Vagina (tissue), 2 donors: ENCODE measurements at places on chromosomes 2 and 18. TPM values are rescaled to one million over a fixed set of nuclear protein-coding genes. Genes with fewer than 3 reads are reported as not detected.

GRCh38 chr2:227326783-227327182, 1.7 kb downstream of the MFF start:
- peaks cover 23% of the 10 kb centered on the region for H3K4me1 ChIP-seq
- H3K36me3 ChIP-seq = no peaks in the 10 kb centered on the region
- no peak overlapping the region for H3K27ac ChIP-seq
- DNase-seq = no peak
- no peak overlapping the region for H3K4me3 ChIP-seq

GRCh38 chr2:6008726-6009125, 316.5 kb downstream of the SOX11 start:
- H3K27me3 ChIP-seq = no peaks in the 10 kb centered on the region
- DNase-seq = no peak
- no peaks in the 10 kb centered on the region for H3K4me1 ChIP-seq
- H3K27ac ChIP-seq = no peak overlapping the region
- no peaks in the 10 kb centered on the region for H3K36me3 ChIP-seq
- no peak overlapping the region for H3K4me3 ChIP-seq

GRCh38 chr18:57859314-57859713, 56.2 kb upstream of the ATP8B1 start:
- H3K27me3 ChIP-seq = no peaks in the 10 kb centered on the region
- H3K36me3 ChIP-seq = no peaks in the 10 kb centered on the region
- H3K27ac ChIP-seq = no peak overlapping the region
- no peaks in the 10 kb centered on the region for H3K4me1 ChIP-seq

- no peak overlapping the region for H3K4me3 ChIP-seq
- no peaks in the 10 kb centered on the region for H3K27me3 ChIP-seq
- H3K4me1 ChIP-seq = no peaks in the 10 kb centered on the region
Measured at GRCh38 chr2:9732824-9733223, 102.0 kb upstream of the YWHAQ start.

DNA sequence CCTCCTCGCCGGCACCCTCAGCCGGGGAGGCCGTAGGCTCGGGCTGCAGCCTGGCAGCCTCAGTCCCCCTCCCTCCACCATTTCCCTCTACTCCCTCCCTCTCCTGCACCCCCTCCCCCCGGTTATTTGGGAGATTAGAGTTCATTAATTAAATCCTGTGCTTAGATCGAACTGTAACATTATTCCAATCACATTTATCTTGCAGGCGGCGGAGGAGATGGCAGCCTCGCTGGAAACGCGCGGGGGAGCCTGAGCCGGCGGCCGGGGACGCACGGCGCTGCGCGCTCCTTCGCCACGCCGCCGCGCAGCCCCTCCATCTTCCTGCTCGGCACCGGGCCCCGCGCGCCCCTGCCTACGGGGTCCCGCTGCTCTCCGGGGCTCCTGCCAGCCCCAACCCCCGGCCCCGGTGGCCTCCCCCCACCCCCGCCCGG, at the start of gene ST8SIA3:
Gene ST8SIA3 (plus strand): TSS at position 287 of the 431 bp plus-strand sequence. CDS start 290 bp downstream, outside the sequence.
- H3K27ac ChIP-seq = no peak within 1 kb of the TSS
- H3K27me3 ChIP-seq = no peaks in the 10 kb centered on the region
- H3K4me1 ChIP-seq = no peaks in the 10 kb centered on the region
- no peak for DNase-seq

GRCh38 chr18:11733031-11733430, 44.0 kb downstream of the GNAL start:
- no peaks in the 10 kb centered on the region for H3K27me3 ChIP-seq
- no peak overlapping the region for H3K27ac ChIP-seq
- H3K4me1 ChIP-seq = no peaks in the 10 kb centered on the region
- H3K4me3 ChIP-seq = no peak overlapping the region
- no peak for DNase-seq
- no peaks in the 10 kb centered on the region for H3K36me3 ChIP-seq

- no peak overlapping the region for H3K4me3 ChIP-seq
- H3K27me3 ChIP-seq = no peaks in the 10 kb centered on the region
- DNase-seq = no peak
- no peaks in the 10 kb centered on the region for H3K4me1 ChIP-seq
- no peak overlapping the region for H3K27ac ChIP-seq
- H3K36me3 ChIP-seq = no peaks in the 10 kb centered on the region
Measured at GRCh38 chr2:99821039-99821438, 321.4 kb downstream of the AFF3 start.

DNA sequence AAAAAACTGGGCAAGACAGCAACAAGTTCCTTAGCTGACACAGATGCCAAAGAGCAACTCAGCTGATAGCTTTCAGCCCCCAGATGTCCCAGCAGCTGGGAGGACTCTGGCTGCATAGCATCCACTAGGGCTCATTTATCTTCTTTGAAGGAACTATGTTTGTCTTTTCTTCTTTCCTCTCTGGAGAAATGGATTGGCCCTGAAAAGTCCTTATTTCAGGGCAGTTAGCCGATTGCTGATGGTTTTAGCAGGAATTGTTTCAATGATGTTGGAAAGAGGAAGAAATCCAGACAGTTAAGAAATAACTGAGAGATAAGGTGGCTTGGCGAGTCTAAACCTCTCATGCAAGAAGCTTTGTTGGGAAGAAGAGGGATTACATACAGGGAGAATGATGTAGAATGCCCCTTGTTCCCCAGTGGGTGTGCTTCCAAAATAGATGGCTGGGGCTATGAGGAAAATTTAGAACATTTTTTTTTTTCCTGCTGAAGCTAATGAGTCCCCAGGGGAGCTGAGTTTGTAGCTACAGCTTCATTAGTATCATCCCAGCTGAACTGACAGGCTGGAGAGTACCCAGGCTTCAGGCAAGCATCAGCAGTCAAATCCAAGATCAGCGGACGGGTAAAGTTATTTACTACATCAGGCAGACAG, 33.6 kb upstream of the SERPINE2 start:
- H3K27ac ChIP-seq = peak overlapping the region; percentile 28
- no peak for DNase-seq
- H3K4me3 ChIP-seq = no peak overlapping the region
- no peaks in the 10 kb centered on the region for H3K27me3 ChIP-seq
- peaks cover 19% of the 10 kb centered on the region for H3K4me1 ChIP-seq
- no peaks in the 10 kb centered on the region for H3K36me3 ChIP-seq

DNA sequence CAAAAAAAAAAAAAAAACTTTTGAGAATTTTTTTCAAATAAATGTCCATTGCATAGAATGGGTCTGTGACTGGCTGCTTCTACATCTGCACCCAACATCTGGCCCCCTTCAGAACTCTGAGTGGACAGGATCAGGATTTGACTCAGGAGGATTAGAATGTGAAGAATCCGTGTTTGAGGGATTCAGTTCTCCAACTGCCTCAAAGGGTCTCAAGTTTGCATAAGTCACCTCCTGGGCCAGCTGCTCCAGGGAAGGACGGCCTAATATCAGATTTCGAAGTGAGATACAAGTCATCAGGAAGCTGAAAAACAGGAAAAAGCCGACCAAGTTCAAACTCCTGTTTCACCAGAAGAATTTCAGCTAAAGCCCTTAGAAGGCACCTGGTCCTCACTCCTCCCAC, 10.9 kb downstream of the MAT2A start:
- peaks cover 3% of the 10 kb centered on the region for H3K4me1 ChIP-seq
- peak overlapping the region; percentile 57 for H3K27ac ChIP-seq
- peaks cover 53% of the 10 kb centered on the region for H3K36me3 ChIP-seq
- DNase-seq = no peak
- H3K4me3 ChIP-seq = no peak overlapping the region

- peaks cover 60% of the 10 kb centered on the region for H3K4me1 ChIP-seq
- no peak for DNase-seq
- no peaks in the 10 kb centered on the region for H3K27me3 ChIP-seq
- no peak overlapping the region for H3K27ac ChIP-seq
Measured at GRCh38 chr2:230779126-230779525, 66.5 kb downstream of the CAB39 start.

DNA sequence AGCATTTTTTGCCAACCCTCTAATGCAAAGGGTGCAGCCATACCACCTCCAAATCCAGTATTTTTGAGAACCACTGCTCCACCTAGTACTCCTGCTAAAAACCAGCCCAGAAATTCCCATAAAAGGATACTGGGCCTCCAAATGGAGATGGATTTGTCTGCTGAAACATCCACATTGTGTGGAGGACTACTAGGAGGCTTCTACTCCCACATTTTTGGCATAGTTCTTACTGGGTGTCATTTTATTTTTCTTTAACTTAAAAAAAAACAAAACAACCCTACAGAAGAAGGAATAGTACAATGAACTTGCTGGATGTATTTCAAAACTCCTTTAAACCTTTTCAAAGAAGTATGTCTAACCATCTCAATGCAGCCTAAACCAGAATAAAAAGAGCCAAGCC, 219.2 kb downstream of the SRBD1 start:
- DNase-seq = no peak
- no peak overlapping the region for H3K27ac ChIP-seq
- H3K4me1 ChIP-seq = no peaks in the 10 kb centered on the region
- H3K36me3 ChIP-seq = peaks cover 4% of the 10 kb centered on the region
- H3K27me3 ChIP-seq = no peaks in the 10 kb centered on the region
- no peak overlapping the region for H3K4me3 ChIP-seq

DNA sequence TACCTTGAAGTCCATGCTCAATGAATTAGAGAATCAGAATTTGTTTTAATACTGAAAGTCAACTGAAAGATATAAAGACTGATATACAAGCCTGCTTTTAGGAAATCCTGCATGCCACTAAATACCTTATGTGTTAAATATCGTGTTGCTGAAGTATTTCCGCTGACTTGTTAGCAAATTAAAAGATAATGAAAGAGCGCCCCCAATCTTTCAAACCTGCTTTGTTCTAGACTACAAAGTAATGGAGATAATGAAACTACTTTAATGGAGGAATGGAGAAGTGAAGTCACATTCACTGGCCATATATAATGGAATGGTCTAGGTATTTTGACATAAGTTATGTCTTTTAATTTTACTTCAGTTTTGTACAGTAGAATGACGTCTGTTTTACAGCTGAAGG, 95.7 kb downstream of the ASXL3 start:
- H3K4me1 ChIP-seq = no peaks in the 10 kb centered on the region
- H3K27me3 ChIP-seq = no peaks in the 10 kb centered on the region
- H3K36me3 ChIP-seq = no peaks in the 10 kb centered on the region
- H3K4me3 ChIP-seq = no peak overlapping the region
- no peak overlapping the region for H3K27ac ChIP-seq

- H3K4me1 ChIP-seq = no peaks in the 10 kb centered on the region
- no peaks in the 10 kb centered on the region for H3K27me3 ChIP-seq
- DNase-seq = no peak
Measured at GRCh38 chr18:35786365-35787042, 186.0 kb upstream of the RMP24 start.

DNA sequence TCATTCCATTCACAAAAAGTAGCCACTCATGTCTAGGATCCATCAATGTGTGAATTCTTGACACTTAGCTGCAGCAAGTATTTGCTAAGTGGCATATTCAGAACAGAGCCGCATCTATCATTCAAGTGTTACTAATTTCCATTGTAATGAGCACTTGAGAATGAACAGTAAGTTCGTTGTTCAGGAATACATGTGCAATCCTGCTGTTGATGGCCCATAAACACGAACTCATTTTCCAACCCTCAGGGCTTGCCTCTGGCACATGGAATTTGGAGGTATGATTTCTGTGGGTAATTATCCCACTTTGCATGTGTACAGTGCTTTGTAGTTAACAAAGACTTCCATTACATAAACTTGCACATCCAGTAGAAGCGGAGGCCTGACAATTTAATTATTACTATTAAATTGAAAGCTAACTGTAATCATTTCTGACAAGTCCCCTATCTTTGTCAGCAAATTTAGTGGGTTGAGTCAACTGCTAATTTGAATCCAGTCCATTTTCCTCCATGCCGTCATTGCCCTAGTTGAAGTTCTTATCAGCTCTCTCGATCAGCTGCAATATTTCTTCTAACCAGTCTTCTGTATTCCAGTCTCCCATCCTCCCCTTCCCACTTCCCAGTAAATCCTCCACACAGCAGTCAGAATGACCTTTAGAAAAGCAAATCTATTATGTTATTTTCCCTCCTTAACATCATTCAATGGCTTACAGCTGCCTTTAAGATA, 116.0 kb upstream of the AQP4 start:
- no peaks in the 10 kb centered on the region for H3K27me3 ChIP-seq
- no peak overlapping the region for H3K4me3 ChIP-seq

GRCh38 chr2:239316562-239317465, 84.0 kb downstream of the HDAC4 start:
- H3K27ac ChIP-seq = peak overlapping the region; percentile 73
- DNase-seq = no peak
- peaks cover 35% of the 10 kb centered on the region for H3K4me1 ChIP-seq
- no peaks in the 10 kb centered on the region for H3K36me3 ChIP-seq

DNA sequence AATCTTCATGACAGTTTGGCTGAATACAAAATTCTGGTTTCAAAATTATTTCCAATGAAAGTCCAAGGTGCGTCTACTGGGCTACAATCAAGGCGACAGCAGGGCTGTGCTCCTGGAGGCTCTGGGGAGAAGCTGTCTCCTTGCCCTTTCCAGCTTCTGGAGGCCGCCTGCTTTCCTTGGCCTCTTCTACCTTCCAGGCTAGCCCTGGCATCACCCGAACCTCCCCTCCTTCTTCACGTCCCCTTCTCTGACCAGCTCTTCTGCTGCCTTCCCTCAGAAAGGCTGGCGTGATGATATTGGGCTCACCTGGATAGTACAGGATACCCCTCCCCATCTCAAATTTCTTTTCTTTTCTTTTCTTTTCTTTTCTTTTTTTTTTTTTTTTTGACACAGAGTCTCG, 115.5 kb downstream of the KCNF1 start:
- H3K27ac ChIP-seq = no peak overlapping the region
- H3K4me1 ChIP-seq = no peaks in the 10 kb centered on the region
- DNase-seq = peak; percentile 61
- no peak overlapping the region for H3K4me3 ChIP-seq

GRCh38 chr2:120641366-120641771, 94.3 kb upstream of the GLI2 start:
- H3K27me3 ChIP-seq = no peaks in the 10 kb centered on the region
- no peaks in the 10 kb centered on the region for H3K36me3 ChIP-seq
- no peaks in the 10 kb centered on the region for H3K4me1 ChIP-seq
- H3K27ac ChIP-seq = no peak overlapping the region
- DNase-seq = no peak
- H3K4me3 ChIP-seq = no peak overlapping the region

GRCh38 chr2:197969391-197969893, 165.0 kb downstream of the PLCL1 start:
- H3K4me1 ChIP-seq = peaks cover 13% of the 10 kb centered on the region
- no peak overlapping the region for H3K4me3 ChIP-seq
- H3K36me3 ChIP-seq = no peaks in the 10 kb centered on the region

- H3K4me3 ChIP-seq = no peak overlapping the region
- no peak for DNase-seq
- no peak overlapping the region for H3K27ac ChIP-seq
- H3K27me3 ChIP-seq = no peaks in the 10 kb centered on the region
Measured at GRCh38 chr2:43491065-43491639, 104.7 kb downstream of the THADA start.

GRCh38 chr2:239058766-239059165, 210.9 kb downstream of the TWIST2 start:
- no peak for DNase-seq
- H3K27ac ChIP-seq = no peak overlapping the region
- H3K36me3 ChIP-seq = peaks cover 27% of the 10 kb centered on the region

Gene DUSP2
- total RNA-seq = 14.0 TPM

Gene ATP6V1B1
- total RNA-seq = not detected

Gene MC4R
- not detected for total RNA-seq

Gene TMEM182
- 2.2 TPM for total RNA-seq

Gene MC2R
- total RNA-seq = not detected

Gene LRRC30
- total RNA-seq = not detected

Gene RAB6C
- not detected for total RNA-seq
